ENCODE measurements at places on chromosomes 11 and 22.

DNA sequence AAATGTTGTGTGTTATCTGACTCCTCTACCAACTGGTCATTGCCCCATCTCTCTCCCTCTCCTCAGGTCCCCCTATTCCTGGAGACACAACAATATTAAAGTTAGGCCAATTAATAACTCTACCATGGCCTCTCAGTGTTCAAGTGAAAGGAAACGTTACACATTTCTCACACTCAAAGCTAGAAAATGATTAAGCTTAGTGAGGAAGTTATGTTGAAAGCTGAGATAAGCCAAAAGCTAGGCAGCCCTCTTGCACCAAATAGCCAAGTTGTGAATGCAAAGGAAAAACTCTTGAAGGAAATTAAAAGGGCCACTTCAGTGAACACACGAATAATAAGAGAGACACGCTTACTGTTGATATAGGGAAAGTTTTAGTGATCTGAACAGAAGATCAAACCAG lies 6.9 kb downstream of the DLG2 start:
- no peak for DNase-seq

- no peak for DNase-seq
Observed at GRCh38 chr11:77259641-77260040, 41.8 kb downstream of the GDPD4 start.

DNA sequence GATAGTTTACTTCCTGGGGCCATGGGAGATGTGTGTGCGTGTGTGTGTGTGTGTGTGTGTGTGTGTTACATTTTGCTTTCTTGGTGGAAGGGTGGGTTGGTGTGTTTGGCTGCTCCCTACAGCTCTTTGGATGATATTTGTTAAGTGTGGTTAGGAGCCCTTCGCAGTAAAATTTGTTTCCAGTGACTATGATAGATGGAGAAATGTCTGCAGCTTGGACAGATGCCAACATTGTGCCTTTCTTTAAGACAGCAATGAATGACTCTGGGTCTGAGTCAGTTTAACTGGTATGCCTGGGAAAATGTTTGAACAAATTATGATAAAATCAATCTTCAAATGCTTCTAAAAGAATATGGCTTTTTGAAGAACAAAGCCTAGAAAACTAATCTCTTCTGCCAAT lies 102.7 kb upstream of the TRPC6 start:
- no peak for DNase-seq

DNA sequence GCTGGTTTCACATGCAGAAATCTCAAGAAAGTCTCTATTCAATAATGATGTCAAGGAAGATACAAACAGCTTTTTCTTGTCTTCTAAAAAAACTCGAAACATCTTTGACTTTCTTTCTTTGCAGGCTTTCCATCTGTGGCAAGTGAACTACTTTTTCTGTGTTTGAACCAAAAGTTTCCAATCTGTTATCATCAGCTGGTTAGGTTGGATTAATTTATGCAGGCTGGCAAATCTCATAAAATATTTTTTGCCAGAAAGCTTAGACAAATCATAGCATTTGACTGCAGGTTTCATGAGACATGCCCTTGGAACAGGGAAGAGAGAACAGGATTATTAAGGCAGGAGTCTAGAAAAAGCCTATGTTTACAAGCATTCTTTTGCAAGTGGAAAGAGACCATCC lies 86.1 kb upstream of the ARHGAP42 start:
- DNase-seq, result no peak

GRCh38 chr11:69817265-69818230 lies 1.7 kb downstream of the FGF3 start:
- DNase-seq, result no peak

- DNase-seq, result no peak
Observed at GRCh38 chr11:102760344-102761035, 19.9 kb downstream of the MMP10 start.

GRCh38 chr11:69314555-69314954 lies 20.6 kb downstream of the MYEOV start:
- DNase-seq, result no peak

- no peak for DNase-seq
Observed at GRCh38 chr11:118438314-118438931, 2.1 kb downstream of the KMT2A start.
